ENCODE measurements at places on chromosomes 2 and 18. TPM values are rescaled to one million over a fixed set of nuclear protein-coding genes. Genes with fewer than 3 reads are reported as not detected.

The PPIG gene
- 32.7 TPM for total RNA-seq

The RNU2-63P gene
- 34.9 TPM for total RNA-seq

The LMAN2L gene
- total RNA-seq: 52.5 TPM

The C2orf80 gene
- total RNA-seq: not detected

The TMEM87B gene
- 53.0 TPM for total RNA-seq

All from SJSA1 (cell line).